ENCODE measurements at places on chromosomes 4 and X. TPM values are rescaled to one million over a fixed set of nuclear protein-coding genes. Genes with fewer than 3 reads are reported as not detected.

CT47B1 gene
- polyA plus RNA-seq = not detected

TMEM128 gene
- polyA plus RNA-seq = 43.3 TPM

CDKL2 gene
- polyA plus RNA-seq = 2.2 TPM

SUV39H1 gene
- 6.8 TPM for polyA plus RNA-seq

DUX4 gene
- polyA plus RNA-seq = not detected

BMPR1B gene
- 0.72 TPM for polyA plus RNA-seq

OPHN1 gene
- polyA plus RNA-seq = 11.4 TPM

SPP1 gene
- 97.8 TPM for polyA plus RNA-seq

SMAD1 gene
- polyA plus RNA-seq = 51.1 TPM

FAM133A gene
- 0.08 TPM for polyA plus RNA-seq

DNA sequence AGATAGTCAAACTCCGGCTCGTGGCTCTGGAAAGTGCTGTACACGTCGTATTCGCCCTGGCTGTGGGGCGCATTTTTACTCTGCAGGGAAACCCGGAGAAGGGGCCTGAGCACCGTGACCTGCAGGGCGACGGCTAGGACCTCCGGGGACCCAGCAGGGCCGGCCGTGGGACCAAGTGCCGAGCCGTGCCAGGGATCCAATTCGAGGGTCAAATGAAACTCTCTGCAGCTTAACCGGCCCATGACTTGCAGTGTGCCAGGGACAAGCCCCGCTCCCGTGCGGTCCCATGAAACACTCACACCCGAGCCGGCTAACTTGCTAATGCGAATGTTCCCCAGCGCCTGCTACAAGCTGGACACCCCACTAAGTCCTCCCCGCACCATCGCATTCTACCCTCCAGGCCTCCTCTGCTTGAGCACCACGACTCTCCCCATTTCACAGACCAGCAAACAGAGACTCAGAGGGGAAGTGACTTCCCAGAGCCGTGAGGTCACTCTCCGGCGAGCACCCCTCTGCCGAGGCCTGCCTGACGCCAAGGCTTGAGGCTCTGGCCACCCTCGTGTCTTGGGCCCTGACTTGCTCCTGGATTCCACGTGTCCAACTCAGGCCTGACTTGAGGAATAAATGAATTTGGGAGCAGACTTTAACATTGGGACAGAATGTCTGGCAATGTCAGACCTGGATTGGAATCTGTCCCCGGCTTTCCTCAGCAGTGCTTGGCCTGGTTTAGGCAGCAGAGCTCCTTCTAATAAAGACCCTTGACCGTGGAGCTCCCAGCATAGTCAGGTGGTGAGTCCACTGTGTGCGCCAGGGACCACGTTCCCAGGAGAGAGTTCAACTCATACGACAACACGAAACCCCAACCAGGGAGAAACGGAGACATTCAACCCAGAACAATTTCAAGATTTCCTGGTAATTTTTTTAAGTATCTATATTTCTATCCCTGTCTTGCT is 93.6 kb downstream of the PPP2R2C start:
- no peak for DNase-seq

DNA sequence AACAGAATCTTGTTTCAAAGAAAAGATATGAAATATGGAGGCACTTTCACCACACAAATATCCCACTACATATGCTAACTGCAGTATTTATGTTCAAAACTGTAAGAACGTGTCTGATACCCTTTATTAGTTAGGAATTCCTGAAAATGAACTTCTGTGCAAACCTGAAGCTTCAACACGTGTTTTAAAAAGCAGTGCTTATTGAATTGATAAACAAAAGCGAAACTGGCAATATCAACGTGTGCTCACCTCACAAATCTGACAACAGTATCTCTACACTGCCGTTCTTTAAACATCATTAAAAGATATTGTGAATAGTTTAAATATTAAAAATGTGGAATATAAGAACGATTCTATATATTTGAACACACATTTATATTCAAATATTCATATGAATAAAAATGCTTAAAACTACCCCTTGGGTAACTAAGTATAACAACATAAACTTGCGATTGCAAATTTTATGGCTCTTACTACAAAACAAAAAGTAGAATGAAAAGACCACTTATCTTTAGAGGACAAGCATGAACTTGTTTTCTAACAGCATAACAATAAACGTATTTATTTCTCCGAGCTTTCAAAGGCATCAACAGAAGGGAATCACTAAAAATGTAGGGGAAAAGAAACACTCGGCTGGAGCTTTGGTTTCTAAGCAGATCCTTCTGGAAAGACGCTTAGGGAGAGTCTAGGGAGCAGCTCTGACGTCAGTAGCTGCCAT is at the start of gene LRP2BP:
LRP2BP (minus strand) TSS at position 687 of the 718 bp plus-strand sequence. CDS start 17,738 bp downstream, outside the sequence.
- no peak for DNase-seq

DNA sequence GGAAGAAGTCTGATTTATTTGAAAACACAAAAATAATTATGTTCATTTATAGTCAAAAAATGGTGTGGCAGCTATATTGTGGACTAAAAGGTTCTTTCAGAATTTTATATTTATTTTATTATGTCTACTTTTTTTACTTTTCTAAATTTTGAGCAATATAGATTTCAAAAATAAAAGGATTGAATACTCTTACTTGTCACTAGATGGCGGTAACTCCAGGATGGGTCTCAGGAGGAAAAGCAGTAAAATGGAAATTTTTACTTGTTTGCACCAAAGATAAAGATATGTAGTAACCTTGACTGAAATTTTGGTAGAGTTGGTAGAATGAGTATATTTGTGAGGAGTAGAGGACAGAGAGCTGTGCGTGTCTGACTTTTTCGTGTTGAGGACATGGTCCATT is 14.5 kb upstream of the DACH2 start:
- DNase-seq = no peak

GRCh38 chrX:72676465-72676864 is 37.6 kb downstream of the PHKA1 start:
- DNase-seq = no peak

DNA sequence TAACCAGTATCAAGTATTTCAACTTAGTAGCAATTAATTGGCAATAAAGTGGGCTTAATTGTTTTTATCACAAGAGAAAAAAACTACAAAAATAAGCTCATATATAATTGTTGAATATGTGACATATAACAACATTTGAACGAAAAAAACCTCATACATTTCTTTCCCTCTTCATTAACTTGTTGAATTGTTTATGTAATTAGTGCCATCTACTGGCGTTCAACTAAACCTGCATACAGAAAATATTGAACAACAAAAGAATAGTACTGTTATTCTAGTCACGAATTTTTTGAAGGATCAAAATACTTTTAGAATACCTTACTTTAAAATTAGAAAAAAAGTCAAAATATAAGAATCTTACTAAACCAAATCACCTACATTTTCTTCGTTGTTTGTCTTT is 586.5 kb upstream of the FTHL17 start:
- no peak for DNase-seq

- no peak for DNase-seq
These were observed 22.9 kb downstream of the FAM184B start for GRCh38 chr4:17758485-17758884.

GRCh38 chrX:107226757-107227156 is 20.3 kb downstream of the DNAAF6 start:
- DNase-seq = no peak

GRCh38 chr4:127416115-127416514 is 216.6 kb upstream of the INTU start:
- no peak for DNase-seq

GRCh38 chr4:2331519-2332200 is 69.8 kb upstream of the MXD4 start:
- DNase-seq = no peak

- no peak for DNase-seq
These were observed 278.2 kb upstream of the CXXC4 start for GRCh38 chr4:104772849-104773248.

DNA sequence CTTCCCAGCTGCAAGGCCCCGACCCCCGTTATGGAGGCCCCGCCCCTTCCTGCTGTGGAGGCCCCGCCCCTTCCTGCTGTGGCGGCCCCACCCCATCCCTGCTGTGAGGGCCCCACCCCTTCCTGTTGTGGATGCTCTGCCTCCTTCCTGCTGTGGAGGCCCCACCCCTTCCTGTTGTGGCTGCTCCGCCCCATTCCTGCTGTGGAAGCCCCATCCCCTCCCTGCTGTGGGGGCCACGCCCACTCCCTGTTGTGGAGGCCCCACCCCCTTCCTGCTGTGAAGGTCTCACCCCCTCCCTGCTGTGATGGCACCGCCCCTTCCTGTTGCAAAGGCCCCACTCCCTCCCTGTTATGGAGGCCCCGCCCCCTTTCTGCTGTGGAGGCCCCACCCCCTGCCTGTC is 104.9 kb upstream of the PSAPL1 start:
- DNase-seq = no peak

GRCh38 chr4:81348086-81348777 is 123.5 kb downstream of the RASGEF1B start:
- DNase-seq = no peak

DNA sequence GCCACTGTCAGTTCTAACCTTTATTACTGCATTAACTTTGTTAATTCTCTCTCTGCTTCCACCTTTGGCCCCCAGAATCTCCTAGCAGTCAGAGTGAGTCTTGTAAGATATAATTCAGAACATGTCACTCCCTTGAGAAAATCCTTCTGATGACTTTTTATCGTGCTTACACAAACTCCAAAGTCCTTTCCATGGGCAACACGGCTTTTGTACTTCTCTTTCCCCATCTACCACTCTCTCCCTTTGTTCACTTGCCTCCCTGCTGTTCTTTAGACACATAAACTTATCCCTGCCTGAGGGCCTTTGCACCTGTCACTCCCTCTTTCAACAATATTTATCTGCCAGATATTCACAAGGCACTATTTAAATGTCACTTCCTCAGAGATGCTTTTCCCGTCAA is 64.8 kb downstream of the MAOB start:
- DNase-seq = no peak

DNA sequence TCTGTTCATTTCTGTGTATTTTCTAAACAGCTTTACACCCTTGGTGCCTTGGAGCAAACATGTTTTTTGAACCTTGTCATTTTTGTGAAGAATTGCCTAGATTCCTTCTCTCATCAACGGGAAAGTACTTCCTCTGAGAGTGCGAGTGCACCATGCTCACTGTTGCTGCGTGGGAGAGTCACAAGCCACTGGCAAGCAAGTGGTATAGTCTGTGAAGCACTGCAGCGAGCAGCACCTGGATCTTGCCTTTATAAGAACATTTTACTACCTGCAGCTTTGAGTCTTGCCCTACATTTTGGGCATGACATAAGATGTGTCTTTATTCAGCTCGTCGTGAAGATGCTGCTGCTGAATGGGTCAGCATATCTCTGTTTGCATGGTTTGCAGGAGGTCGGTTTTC is 44.9 kb downstream of the HADH start:
- no peak for DNase-seq

GRCh38 chr4:81352446-81352835 is 119.3 kb downstream of the RASGEF1B start:
- no peak for DNase-seq

DNA sequence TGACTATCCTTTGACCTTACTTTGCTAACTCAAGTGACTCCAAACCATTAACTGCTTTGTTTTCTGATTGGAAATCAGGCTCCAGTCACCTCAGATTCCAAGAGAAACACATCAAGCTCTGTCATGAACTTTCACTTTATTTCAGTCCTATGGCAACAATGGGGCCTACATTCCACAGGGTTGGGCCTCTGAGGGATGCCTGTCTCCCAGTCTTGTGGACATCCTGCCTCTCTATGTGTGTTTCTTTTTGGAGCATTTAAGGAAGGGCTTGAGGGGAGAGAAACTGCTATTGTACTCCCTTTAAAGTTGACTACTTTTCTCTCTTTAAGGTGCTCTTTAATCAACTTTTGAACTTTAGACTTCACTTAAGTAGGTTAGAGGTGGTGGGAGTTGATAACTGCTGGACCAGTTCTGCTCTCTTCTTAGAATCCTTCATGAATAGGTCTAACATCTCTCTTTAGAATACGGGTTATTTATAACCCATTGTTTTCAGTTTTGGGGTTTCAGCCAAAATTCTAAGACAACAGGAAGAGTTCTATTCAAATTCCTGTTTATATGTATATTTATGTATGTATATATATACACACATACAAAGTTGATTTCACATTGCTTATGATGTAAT is 274.3 kb upstream of the NR3C2 start:
- no peak for DNase-seq

- DNase-seq = no peak
These were observed 61.8 kb downstream of the BMPR1B start for GRCh38 chr4:94819371-94820168.

- DNase-seq = no peak
These were observed 944.3 kb downstream of the ADGRL3 start for GRCh38 chr4:62144431-62144830.

DNA sequence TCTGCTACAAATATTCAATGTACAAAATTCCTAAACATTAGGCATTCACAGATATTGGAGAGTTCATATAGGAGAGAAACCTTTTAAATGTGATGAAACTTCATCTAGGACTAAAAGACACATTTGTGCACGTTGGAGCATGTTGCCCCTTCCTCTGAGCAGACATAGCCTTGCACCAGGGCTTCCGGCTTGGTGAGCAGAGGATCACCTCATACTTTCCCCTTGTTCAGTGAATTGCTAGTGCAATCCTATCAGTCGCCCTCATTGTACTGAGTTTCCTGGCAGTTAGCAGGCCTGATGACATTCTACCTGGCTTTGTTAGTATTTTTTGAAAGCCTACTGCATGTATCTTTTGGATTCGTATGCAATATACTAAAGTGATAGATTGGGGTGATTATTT is 466.2 kb downstream of the SPRY1 start:
- DNase-seq = no peak

DNA sequence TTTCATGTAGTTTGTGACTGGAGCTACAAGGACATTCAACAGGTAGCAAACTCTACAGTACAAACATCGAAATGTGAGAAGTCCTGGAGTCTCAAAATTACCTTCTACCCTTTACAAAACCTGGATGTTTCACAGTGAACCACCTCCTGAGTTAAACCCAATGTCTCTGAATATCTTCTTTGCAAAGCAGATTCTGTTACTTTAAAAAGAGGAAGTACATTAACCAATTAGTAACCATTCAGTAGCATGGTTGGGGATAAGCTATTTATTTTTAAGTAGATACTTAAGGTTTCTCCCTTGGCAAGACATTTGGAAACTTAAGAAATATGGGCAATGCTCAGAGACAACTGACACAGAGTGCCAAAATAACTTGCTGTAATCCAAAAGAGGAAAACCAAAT is 371.9 kb upstream of the NWD2 start:
- no peak for DNase-seq

DNA sequence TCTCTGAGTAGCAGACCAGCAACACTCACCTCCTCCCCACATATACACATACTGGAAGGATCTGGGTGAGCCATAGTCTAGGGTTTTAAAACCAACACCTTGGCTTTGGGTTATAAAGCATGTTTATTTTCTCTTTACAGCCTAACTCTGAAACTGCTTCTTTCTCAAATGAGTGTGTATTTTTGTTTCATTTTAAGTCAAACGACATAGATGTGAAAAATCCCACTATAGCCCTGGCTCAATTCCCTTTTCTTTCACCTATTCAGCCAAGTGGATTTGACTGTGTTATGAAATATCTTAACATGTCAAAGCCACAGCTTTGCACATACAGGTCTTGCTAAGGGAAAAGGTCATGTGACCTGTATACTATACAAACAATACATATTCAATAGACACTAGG is 13.8 kb downstream of the NEXMIF start:
- no peak for DNase-seq

DNA sequence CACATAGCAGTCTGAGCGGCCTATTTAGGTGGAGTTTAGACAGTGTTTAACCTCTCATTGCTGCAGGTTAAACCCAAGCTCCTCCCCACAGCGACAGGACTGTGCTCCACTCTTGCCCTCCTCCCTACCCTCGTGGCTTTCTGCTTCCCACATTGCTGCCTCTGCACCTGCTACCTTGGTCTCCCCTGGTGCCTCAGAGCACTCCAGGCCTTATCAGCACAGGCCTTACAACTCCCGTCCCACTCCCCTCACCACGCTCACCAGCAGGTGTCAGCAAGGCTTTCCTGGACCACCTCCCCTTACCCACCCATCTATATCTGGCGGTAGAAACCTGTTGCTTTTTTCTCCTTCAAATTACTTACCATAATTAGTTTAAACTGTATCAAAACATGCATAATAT is 18.6 kb downstream of the HELT start:
- DNase-seq = no peak
